Ammon's horn (tissue), 1 donor: ENCODE measurements at places on chromosomes 1 and 21.

GRCh38 chr1:100928128-100928527 lies 32.2 kb downstream of the SLC30A7 start:
- no peak for DNase-seq

DNA sequence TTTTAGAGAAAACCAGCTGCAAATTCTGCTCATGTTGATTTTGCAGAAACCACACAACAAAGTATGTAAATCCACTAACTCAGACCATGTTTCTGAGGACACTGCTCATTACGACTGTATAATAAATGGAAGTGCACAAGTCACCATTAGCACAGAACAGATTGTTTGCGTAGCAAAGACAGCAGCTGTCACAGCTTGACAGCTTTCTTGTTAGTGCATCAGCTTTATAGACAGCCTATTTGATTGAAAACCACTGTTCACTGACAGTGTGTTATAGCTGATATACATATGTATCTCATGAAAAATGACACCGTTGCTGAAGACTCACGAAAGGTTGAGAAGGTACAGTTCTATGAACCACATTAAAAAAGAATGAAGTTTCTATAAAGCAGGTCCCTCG lies 560.2 kb upstream of the ZRANB2 start:
- no peak for DNase-seq

DNA sequence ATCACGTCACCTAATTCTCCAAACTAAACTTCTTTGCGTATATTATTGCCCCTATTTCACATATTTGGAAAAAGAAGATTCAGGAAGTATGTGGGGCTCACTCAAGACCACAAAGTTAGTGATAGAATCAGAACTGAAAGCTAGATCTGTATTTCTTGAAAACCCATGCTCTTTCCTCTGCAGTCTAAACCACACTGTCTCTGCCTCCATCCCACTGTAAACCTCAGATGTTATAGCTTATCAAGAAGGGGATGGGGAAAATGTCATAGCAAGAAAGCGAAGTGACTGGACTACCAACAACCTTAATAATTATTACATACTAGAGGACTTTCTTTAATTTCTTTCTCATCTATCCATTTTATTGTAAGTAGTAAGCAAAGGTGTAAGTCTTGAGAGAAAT lies 257.7 kb upstream of the SGIP1 start:
- no peak for DNase-seq

GRCh38 chr1:22325531-22326371 lies 125.9 kb upstream of the ZBTB40 start:
- DNase-seq, result no peak

DNA sequence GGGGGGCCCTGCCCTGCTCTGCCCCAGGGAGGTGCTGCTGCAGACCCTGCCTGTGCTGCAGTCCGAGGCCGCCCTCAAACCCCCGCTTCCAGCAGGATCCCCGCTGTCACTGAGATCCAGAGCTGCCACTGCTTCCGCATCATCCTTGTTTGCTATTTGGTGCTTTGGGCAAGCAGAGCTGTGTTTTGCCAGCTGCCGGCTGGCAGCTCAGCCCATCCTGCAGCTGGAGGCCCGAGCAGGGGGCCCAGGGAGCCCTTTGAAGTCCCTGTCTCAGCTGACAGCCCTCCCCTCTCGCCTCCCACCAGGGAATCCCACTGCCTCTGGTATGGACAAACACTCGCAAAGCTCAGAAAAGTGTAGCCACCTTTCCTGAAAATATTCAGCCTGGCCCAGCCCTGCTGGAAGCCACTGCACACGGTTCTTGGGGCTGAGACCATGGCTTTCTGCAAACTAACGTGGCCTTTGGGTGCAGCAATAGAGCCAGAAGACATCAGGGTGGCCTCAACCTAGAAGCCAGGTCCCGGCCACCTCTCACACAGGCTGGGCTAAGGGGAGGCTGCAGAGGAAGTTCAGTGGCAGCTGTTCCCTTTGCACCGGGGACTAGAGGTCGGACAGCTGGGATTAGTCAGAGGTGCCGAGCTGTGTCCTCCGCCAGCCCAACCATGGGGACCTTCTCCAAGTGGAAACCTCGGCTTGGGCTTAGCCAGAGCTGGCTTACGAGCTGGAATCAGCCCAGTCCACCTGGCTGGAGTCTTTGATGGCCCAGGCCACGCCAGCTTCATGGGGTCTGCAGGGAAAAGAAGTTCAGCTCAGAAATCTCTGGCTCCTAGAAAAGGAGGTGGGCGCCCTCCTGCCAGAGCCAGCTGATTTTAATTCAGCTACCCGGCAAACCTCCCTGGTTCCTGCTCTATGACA lies 107.1 kb downstream of the SPSB1 start:
- peak; percentile 51 for DNase-seq

DNA sequence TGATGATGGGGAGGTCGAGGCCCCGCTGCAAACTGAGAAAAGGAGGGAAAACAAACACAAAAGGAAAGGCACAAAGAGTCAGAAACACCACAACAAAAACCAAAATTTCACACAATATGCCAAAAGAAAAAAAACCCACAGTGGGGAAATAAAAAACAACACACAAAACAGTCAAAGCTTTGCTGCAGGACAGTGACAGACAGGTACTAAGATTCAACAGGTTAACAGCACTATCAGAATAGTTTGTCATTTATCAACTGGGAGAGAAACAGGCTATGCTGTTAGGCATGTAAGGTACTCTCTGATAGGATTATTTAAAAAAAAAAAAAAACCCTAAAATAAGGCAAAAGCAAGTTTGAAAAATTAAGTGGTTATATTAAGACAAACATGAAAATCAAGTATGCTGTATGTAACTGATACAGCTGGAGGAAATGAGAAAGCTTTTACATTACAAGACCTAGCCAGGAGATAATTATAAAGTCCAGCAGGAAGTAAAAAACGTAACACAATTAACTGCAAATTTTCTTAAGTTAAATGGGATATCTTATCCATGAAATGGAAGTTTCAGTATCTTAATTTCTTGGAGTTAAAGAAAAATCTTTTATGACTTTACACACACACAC lies 179.0 kb downstream of the EIF4G3 start:
- DNase-seq, result no peak

DNA sequence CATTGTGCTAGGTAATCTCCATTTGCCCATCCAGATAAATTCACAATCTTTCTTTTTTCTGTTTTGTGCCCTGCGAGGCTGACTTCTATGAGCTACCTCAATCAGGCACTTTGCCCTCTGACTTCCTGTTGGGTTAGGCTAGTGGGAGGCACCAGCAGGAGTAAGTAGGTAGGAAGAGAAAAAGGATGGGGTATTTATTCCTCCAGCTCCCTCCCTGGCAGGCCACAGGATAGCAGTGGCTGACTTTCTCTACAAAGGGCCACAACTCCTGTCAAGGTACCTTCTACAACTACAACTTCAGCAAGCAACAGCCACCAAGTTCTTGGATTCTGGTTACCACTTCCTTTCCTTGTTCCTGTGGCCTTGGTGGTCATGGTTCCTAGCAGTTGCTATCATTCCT lies 18.8 kb upstream of the GORAB start:
- DNase-seq, result no peak

GRCh38 chr1:153180556-153180955 lies 22.7 kb upstream of the LELP1 start:
- DNase-seq, result no peak

DNA sequence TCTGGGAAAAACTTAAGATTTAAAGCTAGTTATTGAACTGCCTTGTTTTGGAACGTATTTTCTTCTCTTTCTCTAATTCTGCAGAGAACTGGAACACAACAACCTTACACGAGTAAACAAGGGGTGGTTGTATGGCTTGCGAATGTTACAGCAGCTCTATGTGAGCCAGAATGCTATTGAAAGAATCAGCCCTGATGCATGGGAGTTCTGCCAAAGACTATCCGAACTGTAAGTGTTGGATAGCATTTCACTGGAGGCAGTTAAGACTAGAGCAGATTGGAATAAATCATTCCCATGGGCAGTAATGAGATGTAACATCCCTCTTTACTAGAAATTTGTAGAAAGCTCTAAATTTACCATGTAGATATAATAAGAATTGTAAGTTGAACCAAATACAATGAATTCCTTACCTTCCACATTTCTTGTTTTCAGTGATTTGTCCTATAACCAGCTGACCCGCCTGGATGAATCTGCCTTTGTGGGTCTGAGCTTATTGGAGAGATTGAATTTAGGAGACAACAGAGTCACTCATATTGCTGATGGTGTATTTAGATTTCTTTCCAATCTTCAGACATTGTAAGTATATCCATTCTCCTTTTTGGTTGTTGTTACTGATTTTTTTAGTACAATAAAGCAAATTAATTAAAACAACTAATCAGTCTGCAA lies 22.9 kb downstream of the LRIG2 start:
- peak; percentile 78 for DNase-seq

DNA sequence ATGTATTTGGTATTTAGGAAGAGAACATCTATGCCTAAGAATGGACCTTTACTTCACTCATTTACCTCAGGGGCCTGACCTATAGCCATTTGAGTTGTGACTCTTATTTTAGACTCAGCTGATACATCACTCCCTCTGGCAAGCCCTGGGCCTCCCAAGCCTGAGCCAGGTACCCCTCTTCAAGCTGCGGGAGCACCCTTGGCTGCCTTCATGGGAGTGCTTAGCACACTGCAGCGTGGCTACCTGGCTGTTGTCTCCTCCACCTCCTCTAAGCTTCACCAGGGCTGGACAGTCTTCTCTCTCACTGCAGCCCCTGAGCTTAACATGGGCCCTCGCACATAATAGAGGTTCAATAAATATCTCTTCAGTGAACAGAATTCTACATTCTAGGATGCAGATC lies 23.5 kb upstream of the LHX4 start:
- DNase-seq, result no peak

GRCh38 chr21:43975469-43976098 lies 36.5 kb upstream of the TRAPPC10 start:
- DNase-seq, result peak; percentile 83

- DNase-seq, result no peak
Measured at GRCh38 chr1:29497395-29498125, 261.2 kb downstream of the PTPRU start.

DNA sequence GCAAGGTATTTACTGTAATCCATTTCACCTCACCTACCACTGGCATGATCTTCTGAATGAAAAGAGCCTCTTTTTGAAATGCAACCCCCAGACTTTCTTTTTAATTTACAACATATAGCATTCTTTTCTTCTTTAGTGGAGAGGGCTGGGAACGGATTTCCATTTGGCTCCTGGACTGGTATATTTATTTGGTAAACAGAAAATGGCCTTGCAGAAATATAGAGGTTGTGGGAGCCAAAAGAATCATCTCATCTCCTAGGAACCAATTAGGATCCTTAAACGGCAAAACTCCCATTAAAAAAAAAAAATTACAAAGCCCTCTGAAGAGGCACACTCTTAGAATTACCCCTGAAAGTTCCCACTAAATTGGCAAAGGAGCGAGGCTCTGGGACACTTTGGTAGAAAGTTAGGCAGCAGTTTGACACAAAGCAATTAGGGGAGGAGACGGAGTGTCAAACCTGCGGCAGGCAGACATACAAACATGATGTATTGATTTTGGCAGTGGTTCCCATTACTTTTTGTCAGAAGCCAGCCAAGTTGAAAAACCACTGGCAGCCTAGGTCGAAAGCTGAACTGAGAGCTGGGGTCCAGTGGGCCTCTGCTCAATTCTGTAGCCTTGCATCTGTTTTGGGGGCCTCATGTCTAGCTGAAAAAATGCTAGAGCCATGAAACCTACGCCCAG lies 135.1 kb upstream of the MAGI3 start:
- no peak for DNase-seq

GRCh38 chr1:167722152-167722869 lies 529 bp downstream of the MPZL1 start:
- DNase-seq, result peak; percentile 11

- DNase-seq, result no peak
Measured at GRCh38 chr1:117634631-117635030, 28.8 kb downstream of the TENT5C start.

DNA sequence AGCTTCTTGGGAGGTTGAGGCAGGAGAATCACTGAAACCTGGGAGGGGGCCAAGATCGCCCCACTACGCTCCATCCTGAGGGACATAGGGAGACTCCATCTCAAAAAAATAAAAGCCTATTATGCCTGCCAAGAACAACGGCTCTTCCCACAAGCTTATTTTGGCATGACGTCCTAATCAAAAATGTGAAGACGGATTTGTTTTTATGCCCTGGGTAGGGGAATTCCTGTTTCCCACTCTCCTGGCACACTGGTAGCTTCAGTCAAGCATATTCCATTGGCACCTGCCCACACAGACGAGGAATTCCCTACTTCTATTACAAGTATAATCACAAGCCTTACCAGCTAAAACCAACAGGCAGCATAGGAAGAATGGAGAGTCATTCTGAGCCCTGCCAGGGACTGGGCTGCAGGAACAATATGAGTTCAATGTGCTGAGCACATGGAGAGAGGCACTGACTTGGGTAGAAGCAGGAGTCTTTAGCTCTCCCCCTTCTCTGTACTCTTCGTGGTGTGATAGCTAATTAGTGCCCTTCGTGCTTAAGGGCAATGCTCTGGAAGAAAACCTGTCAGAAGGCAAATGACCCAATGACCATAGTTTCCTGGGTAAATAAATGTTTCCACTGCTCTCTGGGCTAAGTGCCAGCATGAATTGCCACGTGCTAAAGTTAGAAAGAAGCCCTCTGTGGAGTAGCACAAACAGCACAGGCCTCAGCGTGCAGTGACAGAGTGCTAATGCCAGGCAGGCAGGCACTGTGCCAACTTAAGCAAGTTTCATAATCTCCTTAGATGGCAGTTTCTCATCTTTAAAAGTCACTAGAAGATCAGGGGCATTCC lies 16.8 kb downstream of the TNFSF4 start:
- DNase-seq, result peak; percentile 80

GRCh38 chr1:203338335-203339036 lies 12.4 kb downstream of the FMOD start:
- DNase-seq, result peak; percentile 88

DNA sequence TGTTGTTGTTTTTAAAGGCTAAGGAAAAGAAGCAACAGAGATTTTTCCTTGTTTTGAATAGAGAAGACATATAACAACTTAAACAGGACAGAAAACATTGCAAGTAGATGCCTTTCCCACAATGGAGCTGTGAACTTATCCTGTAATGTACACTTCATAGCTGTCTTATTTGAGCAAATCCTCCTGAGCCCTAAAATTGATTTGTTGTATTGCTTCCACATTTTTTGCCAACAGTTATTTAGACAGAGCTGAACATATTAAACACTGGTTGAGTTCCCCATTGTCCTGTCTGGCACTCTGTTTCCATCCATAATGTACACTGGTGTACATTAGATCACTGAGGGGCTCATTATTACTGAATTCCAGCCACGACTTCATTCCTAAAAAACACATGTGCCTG lies 32.2 kb downstream of the CACHD1 start:
- no peak for DNase-seq
